ENCODE measurements at places on chromosomes 12 and 14.

DNA sequence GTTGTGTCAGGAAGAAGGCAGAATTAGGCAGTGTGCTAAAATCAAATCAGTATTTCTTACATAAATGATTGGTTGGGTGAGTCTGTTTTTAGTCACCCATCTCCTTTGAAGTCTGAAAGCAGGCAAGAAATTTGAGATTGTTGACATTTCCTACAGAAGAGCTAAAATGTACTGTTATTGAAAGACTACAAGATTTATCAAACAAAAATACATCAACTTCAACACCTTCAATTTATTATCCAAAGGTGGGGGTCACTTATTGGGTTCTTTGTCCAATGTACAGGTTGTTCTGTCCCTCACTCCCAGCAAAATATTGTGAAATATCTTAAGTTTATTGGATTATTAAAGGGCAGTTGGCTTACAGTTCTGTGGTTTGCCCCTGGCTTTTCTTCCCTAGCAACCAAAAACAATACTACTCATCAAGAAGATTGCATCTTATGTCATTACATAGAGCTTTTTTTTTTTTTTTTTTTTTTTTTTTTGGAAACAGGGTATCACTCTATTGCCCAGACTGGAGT, 20.6 kb upstream of the PKP2 start:
- no peak for DNase-seq

- DNase-seq: no peak
These were observed 18.3 kb upstream of the OXA1L start for GRCh38 chr14:22748206-22748605.

DNA sequence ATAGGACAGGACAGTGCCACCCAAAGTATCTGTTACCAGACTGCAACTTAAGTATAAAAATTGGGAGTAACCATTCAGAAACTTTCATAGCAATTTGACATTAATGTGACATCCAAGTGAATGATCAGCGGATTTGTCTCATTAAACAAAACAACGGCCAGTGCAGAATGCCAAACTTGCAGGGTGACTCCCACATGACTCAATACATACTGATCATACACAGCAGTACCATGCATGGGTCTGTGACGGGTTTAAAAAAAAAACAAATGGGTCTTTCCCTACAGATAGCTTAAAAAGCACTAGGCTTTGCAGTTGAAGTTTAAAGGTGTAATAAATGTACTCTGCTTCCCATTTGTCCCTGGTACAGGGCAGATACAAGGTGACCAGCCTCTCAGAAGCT, 116.6 kb downstream of the SLC35F4 start:
- no peak for DNase-seq

GRCh38 chr14:61260939-61261776, 20.0 kb downstream of the TMEM30B start:
- DNase-seq: no peak

DNA sequence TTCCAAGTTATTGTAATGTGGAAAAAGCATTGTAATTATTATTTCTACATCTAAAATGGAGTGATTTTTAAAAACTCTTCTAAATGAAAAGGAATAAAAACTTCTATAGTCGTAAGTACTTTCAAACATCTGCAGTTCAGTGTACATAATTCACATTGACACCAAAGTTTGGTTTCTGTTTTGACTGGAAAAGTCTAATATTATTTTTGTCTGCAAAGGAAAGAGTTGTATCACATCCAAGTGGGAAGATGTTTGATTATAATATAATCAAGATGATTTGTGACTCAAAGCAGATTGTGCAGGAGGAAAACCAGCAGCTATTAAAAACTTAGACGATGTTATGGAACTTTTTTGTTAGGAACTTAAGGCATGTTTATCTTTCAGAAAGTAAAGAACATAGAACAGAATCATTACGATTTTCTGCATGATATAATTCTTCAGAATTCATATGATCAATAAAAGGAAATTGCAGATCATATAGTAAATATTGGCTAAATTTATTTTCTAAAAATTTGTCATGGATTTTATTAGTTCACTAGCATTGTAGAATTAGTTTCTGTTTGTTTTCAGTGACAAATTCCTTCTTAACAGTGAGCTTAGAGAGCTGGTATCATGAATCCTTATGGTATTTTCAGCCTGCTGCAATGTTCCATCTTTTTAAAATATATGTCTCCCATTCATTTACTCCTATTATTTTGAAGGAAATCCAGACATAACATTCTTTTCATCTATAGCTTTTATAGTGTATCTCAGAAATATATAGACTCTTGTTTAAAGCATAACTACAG, 145.8 kb downstream of the MIPOL1 start:
- DNase-seq: no peak

DNA sequence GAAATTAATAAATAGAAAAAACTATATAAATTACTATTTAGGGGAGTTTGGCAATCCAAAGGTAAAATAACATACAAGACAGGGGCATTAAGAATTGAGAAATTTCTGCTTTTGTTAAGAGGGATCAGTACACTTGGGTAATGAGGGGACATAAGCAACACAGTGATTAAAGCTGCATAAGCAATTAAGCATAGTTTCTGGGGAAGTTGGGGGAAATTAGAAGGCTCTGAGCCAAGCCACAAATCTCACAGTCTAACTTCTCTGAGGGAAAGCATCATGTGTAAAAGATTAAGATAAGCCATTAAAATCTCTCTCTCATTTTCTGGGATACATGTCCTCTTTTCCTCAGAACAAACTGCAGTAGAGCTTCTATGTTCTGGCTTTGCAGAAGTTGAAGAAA, 533.9 kb upstream of the LRFN5 start:
- DNase-seq: no peak

- DNase-seq: no peak
These were observed 295.9 kb upstream of the ATP2B1 start for GRCh38 chr12:90004319-90005074.

DNA sequence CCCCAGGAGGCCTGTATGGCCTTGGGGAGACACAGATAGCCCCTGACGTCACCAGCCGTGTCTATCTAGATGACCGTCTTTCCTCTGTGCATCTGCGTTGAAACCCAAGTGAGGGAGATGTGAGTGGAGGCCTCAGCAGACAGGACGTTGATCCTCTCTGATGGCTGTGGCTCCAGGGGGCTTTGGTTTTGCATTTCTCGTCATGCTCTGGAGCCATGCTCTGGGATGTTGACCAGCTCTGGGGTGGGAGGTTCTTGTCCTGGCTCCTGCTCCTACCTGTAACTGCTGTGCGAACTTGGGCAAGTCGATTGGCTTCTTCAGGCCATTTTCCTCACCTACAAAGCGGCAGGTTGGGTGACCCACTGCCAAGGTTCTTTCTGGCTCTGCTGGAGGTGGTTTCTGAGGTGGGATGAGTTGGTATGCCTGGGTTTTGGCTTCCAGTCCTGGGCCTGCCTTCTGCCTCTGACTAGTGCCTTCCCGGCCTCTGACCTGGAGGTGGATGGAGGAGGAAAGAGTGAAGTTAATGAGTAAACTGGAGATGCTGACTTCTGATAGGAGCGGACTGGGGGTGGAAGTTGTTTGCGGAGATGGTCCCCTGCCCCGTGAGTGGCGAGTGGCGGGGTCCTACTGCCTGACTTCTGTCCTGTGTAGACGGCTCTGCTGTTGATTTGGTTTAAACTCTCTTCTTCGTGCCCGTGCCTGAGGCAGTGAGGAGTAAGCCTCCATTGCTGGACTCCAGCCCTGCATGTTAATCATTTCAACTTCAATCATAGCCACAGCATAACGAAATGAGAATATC, 8.4 kb downstream of the TSPAN9 start:
- DNase-seq: no peak

DNA sequence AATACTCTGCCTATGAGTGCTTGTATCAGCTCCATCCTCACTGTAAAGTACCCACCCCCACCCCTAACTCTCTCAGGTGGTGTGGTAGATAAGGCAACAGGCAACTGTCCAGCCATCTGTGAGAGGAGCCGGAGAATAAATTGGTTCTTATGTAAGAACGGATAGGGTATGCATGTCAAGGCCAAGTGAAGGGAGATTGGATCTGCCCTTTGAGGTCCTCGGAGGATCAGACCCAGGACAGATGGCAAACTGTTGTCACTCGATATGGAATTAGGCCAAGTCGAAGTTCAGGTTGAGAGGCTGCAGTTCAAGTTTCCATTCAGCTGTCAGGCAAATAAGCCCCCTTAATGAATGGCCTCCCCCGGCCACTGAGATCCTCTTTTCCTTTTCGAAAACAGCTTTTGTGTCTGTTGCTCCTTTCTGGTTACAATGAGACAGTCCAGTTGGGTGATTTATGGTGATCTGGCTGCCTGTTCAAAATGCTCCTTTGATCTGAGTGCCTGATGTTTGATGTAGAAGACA, 120.3 kb downstream of the VRK1 start:
- peak; percentile 33 for DNase-seq

- DNase-seq: no peak
These were observed 1.3 kb upstream of the TBC1D15 start for GRCh38 chr12:71838231-71838630.

GRCh38 chr14:88765130-88765529, 27.6 kb downstream of the EML5 start:
- DNase-seq: no peak

GRCh38 chr12:130026608-130027176, 122.9 kb upstream of the TMEM132D start:
- DNase-seq: peak; percentile 37

- no peak for DNase-seq
These were observed 28.6 kb downstream of the EML1 start for GRCh38 chr14:99821519-99822508.

DNA sequence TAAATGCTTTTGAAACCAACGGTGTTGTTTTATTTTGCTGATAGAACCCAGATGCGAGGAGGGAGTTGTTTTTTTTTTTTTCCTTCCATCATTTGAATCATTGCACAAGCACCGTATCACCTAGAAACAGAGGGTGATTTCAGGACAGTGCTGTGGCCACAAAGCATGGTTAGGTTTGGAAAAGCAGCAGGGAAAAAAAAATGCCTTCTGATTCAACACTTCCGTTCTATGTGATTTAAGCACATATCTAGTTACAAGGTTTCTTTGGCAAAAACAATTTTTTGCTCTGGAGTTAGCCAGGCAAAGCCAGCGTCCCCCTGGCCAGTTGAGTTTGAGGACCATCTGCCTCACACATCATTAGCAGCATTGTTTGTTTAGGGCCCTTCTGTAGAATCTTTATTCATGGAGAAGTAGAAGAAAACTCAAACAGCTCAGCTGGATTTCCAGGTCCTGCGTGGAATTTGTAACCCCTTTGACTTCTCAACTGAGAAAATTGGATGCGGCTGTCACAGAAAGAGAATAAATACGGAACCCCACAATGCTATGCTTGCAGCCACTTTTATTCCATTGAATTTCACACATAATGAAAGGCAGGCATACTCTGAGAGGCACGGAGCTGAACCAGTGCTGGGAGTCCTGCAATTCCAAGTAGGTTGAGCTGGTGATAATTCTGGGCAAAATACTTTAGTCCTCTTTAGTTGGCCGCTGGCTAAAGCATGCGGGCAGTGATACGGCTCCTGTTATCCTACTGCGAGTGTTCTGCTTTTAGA, 17.0 kb upstream of the WNT5B start:
- no peak for DNase-seq

DNA sequence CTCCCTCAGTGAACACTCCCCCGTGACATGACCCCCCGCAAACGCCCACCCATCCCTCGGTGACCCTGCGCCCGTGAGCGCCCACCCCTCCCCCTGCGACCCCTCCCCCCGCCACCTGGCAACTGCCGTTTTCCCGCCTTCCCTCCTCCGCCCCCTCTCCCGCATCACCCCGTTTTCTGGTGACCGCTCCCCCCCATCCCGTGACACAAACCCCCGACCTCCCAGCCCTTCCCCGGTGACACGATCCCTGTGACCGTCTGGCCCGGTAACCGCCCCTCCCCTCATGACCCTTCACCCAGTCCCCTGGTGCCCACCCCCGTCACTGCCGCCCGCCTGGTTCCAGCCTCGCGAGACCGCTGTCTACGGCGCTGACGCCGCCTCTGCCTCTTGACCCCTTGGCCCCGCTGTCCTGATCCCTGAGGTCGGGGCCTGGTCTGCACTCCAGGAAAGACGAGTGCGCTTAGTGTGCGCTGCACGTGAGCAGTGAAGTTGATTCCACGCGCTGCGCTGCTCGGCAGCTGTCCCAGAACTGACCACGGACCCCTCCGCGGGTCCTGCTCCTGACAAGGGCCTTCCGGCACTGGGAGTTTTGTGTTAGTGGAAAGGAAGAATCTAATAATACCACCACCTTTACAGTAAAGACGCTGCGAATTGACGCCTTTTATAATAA, 59.4 kb downstream of the DDX51 start:
- peak; percentile 47 for DNase-seq

DNA sequence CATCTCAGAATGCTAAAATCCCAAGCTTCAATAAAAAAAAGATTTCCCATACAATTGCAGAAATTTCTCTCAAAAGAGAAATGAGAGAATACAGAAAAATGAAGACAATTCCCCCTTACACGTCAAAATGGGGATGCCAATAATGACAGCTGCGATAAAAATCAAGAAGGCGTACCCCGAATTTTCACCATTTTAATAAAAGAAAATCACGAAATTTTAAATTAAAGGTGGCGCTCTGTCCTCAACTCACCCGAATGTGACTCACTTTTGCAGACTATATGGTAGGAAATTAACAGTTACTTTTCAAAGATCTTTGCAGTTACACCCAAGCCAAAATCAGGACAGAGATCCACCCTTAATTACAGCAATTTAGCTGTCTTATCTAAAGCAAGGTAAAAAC, 2.1 kb downstream of the ATP2B1 start:
- DNase-seq: no peak

- no peak for DNase-seq
These were observed 133.1 kb downstream of the LRIG3 start for GRCh38 chr12:58787021-58787760.

GRCh38 chr12:107477947-107478610, 207.5 kb upstream of the PWP1 start:
- DNase-seq: no peak

GRCh38 chr14:101497684-101498525, 63.4 kb upstream of the DIO3 start:
- no peak for DNase-seq

GRCh38 chr14:78978896-78979295, 808.7 kb downstream of the NRXN3 start:
- no peak for DNase-seq

DNA sequence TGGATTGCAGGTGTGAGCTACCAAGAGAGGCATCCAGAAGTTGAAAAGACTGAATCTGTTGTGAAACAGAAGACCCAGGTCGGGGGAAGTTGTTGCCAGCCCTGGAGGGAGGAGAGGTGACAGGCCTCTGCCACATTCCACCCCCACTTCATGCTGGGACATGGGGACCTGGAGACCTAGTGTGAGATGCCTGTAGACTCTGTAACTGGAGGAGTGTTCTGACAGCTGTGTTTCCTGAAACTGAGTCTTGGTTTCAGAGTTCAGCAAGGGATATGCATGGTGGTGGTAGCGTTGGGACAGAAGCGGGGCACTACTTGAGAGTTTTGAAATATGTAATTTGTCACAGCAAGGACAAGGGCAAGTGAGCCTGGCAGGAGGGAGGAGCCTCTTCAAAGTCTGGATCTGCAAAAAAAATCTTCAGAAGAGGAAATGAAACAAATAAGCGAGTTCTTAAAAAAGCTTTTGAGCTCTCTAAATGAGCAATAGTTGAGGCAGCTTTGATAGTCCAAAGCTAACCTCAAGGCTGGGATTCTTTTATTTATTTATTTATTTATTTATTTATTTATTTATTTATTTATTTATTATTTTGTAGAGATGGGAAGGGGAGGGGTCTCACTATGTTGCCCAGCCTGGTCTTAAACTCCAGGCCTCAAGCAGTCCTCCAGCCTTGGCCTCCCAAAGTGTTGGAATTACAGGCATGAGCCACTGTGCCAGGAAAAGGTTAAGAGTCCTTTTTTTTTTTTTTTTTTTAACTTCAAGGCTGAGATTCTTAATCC, 58.9 kb upstream of the EEA1 start:
- no peak for DNase-seq
